ENCODE measurements at places on chromosomes 5 and 9. TPM values are rescaled to one million over a fixed set of nuclear protein-coding genes. Genes with fewer than 3 reads are reported as not detected.

PCDHA9 gene
- under 0.01 TPM for total RNA-seq

IRX2 gene
- total RNA-seq: 9.6 TPM

AGGF1 gene
- 19.7 TPM for total RNA-seq

EPB41L4B gene
- under 0.01 TPM for total RNA-seq

KIF20A gene
- total RNA-seq: 63.9 TPM

GPR150 gene
- total RNA-seq: 0.20 TPM

RLN1 gene
- total RNA-seq: not detected

CTSV gene
- total RNA-seq: not detected

TRAF2 gene
- total RNA-seq: 10.8 TPM

CYLC2 gene
- total RNA-seq: not detected

INSL4 gene
- not detected for total RNA-seq

LCN1 gene
- not detected for total RNA-seq

CD72 gene
- 4.4 TPM for total RNA-seq

ADAMTS12 gene
- 28.7 TPM for total RNA-seq

FOXD4 gene
- total RNA-seq: under 0.01 TPM

HCN1 gene
- total RNA-seq: not detected

SNAPC4 gene
- 19.8 TPM for total RNA-seq

ADAMTS2 gene
- 39.7 TPM for total RNA-seq

SPINK4 gene
- total RNA-seq: not detected

RBM18 gene
- total RNA-seq: 6.2 TPM

PLK2 gene
- total RNA-seq: 23.5 TPM

TMEM252 gene
- not detected for total RNA-seq

Measured in subcutaneous preadipocyte (primary cell).